ENCODE measurements at places on chromosomes 3 and 15. TPM values are rescaled to one million over a fixed set of nuclear protein-coding genes. Genes with fewer than 3 reads are reported as not detected.
A peak's percentile ranks its signal among the peaks of the same experiment; 100 is the strongest.

- no peak for DNase-seq
Measured at GRCh38 chr3:73364517-73364916, 260.2 kb downstream of the PDZRN3 start.

DNA sequence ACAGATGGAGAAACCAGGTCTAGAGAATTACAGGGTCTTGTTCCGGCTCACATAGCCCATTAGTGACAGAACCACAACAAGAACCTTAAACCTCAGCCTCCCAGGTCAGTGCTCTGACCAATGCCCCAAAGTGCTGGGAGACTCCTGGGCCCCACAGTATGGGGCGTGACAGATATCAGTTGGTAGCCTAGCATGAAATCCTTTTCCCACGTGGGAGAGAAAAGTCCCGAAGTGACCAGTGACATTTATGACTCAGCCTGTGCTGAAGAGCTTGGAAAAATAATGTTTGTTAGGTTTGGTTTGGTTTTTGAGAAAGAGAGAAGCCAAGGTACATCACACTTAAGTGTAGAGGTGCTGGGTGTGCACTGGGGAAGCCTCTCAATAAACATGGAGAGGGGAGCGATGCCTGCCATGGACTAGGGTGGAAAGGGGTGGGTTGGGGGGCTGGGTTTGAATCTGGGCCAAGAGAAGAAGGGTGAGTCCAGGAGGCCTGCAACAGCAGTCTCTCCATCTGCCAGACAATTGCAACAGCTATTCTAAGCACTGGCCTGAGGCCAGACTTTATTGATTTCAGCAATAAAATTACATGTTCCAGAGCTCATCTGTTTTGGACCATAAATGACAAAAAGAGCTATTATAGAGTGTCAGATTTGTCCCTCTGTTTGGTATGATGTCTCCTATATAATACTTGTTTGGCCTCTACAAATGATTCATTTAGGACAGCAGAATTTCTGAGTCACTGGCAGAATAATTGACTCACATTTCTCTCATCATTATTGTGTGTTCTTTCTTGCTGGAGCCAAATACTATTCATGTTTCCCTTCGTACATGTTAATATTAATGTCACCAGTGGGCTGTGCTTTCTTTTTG lies 43.4 kb downstream of the C2CD4A start:
- no peak for DNase-seq

RLBP1 gene
- not detected for polyA plus RNA-seq

- no peak for DNase-seq
Measured at GRCh38 chr15:89371228-89372044, 36.8 kb upstream of the POLG start.

GRCh38 chr15:60795889-60796288 lies 316.9 kb upstream of the ICE2 start:
- no peak for DNase-seq

POLQ gene
- polyA plus RNA-seq, result 4.4 TPM

GRCh38 chr15:51702710-51703109 lies 21.4 kb downstream of the SCG3 start:
- DNase-seq, result no peak

SOX2 gene
- not detected for polyA plus RNA-seq

GCNT3 gene
- 0.26 TPM for polyA plus RNA-seq

C15orf62 gene
- 0.15 TPM for polyA plus RNA-seq

ALDH1A3 gene
- 218 TPM for polyA plus RNA-seq

LEKR1 gene
- 0.14 TPM for polyA plus RNA-seq

DNA sequence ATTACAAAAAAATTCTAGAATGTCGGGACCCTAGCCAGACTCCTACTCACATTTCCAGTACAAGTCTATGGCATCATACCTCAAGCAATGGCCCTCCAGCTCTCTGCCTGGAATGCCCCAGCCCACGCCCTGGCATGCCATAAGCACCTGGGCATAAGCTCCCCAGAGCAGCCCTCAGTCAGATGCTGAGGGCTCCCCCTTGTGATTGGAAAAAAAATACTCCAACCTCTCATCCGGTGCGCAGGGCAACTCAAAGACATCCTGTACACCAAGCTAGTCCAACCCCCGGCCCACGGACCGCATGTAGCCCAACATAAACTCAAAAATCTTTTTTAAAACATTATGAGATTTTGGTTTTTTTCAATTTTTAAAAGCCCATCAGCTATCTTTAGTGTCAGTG lies 115.4 kb downstream of the NEK10 start:
- DNase-seq, result peak; percentile 17

GRCh38 chr15:45106002-45106790 lies 7.8 kb downstream of the DUOX2 start:
- no peak for DNase-seq

GRCh38 chr3:190619761-190620160 lies 105.9 kb downstream of the IL1RAP start:
- no peak for DNase-seq

- DNase-seq, result no peak
Measured at GRCh38 chr3:152226176-152226575, 42.6 kb upstream of the MBNL1 start.

DNA sequence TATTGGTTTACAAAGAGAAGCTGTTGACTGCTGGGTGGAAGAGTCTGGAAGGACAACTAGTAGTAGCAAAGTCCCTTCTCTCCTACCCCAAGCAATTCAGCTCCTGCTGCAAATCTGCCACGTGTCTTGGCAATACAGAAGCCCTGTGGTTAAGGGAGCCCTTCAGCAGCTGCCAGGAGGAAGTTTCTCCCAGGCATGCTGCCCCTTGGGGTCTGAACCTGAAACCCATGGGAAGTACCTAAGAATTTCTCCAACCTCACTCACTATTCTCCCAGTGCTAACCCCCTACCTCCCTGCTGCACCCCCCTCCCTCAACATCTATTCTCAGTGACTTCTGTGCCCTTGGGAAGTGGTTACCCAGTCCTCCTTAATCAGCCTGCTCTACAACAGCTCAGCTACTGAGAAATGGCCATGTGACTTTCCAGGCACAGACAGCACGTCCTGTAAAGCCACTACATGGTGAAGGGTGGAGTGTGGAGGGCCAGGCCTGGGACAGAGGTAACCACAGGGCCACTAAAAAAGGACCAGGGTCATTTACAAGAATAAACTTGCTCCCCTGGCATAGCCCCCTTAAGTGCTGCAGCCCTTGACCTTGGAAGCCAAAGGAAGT lies 316.6 kb downstream of the NTRK3 start:
- DNase-seq, result no peak

GRCh38 chr3:123370819-123371218 lies 78.1 kb downstream of the ADCY5 start:
- no peak for DNase-seq

- no peak for DNase-seq
Measured at GRCh38 chr3:160296591-160296990, 71.4 kb downstream of the C3orf80 start.

- DNase-seq, result no peak
Measured at GRCh38 chr3:26591926-26592325, 30.6 kb upstream of the LRRC3B start.

DNA sequence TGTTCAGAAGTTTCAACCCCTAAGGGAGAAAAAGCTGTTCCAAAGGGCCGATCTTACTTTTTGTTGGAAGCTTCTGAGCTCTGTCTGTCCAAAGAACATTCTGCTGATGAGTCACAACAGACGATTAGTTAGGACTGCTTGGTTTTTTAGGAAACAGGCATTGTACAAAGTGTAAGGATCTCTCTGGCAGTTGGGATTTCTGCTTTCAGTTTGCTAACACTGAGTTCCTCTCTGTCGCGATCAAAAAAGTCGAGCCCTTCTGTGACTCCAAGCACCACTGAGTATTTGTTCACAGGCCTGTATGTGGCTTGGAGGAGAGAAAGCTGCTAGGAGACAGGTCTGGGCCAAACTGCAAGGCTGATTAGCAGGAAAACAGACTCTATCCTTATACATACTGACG lies 91.8 kb upstream of the PFN2 start:
- no peak for DNase-seq

CFAP44 gene
- 1.8 TPM for polyA plus RNA-seq

ADCY5 gene
- not detected for polyA plus RNA-seq

FAM3D gene
- not detected for polyA plus RNA-seq

- no peak for DNase-seq
Measured at GRCh38 chr3:7536510-7536909, 675.6 kb downstream of the GRM7 start.

DNA sequence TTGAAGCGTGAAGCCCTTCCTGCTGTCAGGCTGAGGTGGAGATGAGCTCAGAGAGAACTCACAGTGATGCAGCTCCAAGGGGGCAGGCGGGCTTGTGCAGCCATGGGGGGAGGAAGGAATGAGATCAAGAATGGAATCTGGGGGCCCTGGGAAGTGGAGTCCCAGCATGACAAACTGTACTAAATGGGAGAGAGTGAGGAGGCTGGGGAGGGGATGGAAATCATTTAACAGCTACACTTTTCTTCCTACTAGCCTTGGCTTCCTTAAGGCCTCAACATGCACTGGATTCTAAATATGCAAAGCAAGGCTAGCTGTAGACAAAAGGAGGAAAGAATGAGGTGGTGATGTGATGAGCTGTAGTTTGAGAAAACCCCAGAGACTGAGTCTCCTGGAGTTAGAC lies 133.9 kb downstream of the EEFSEC start:
- no peak for DNase-seq

DNA sequence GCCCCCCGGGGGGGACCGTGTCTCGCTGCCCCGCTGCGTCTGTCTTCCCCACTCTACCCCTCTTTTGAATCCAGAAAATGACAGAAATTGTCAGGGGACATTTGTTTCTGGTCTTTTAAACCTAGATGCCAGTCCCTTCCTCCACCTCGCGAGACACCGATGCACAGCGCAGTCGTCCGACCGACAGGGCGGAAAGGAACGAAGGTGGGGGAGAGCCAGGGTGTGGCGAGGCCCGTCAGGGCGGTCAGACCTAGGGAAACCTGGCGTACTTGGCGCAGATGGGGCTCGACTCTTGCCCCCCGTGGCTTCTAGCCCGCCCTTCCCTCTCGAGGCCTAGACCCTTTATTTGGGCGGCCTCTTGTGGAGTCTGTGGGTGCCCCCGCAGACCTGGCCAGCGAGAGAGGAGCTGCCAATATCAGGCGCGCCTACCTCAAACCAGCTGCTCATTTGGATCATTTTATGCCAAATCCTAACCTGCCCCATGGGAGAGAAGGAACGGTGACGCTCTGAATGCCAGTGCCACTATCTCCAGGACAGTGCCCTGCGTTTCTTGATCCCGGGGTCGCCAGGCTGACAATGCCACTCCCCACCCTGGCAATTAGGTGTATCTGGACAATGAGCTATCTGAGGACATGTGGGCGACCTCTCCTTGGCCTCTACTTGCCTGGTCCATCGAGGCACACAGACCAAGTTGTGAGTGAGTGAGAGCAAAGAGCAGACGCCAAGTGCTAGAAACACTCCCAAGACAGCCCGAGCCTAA lies 500 bp upstream of the RAB6B start:
- DNase-seq, result no peak

- no peak for DNase-seq
Measured at GRCh38 chr3:72142028-72142427, 357.1 kb upstream of the PROK2 start.

ST3GAL6 gene
- 4.0 TPM for polyA plus RNA-seq

DNA sequence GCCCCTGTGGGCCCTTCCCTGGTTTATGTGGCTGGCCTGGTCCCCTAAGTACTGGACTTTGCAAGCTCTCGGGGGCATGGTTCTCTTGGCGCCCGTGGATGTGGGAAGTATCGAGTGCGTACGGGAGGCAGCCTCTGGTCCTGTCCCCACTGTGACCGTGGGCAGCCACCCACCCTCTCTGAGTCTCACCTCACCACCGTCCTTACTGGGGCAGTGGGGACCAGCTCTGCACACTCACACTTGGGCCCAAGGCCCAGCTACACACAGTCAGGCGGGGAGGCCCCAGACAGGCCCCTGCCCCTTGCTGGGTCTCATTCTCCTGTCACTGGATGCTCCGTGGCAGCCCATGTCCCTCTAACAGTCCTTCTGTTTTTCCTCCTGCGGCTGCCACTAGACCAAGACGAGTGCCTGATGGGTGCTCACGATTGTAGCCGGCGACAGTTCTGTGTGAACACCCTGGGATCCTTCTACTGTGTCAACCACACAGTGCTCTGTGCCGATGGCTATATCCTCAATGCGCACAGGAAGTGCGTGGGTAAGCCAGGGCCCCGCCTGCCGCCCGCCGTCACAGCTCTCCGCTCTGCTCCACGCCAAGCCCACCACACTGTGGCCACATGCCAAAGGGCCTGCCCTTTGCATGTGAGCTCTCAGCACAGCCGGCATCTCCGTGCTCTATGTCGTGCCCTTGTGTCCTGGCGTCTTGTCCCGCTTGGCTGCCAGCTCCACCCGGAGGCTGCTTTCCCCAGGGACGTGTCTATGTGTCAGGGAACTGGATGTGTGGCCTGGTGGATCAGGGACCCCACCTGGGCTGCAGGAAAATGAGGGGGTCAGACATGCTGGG lies 72.7 kb downstream of the FBLN2 start:
- DNase-seq, result no peak

GRCh38 chr15:72992841-72993252 lies 59.4 kb upstream of the NEO1 start:
- DNase-seq, result no peak

- no peak for DNase-seq
Measured at GRCh38 chr3:4139462-4140140, 163.6 kb upstream of the SETMAR start.

- DNase-seq, result no peak
Measured at GRCh38 chr15:76235186-76235826, 76.0 kb downstream of the ETFA start.

RBP2 gene
- not detected for polyA plus RNA-seq

GRCh38 chr3:58049143-58049785 lies 41.0 kb downstream of the FLNB start:
- peak; percentile 93 for DNase-seq

DNA sequence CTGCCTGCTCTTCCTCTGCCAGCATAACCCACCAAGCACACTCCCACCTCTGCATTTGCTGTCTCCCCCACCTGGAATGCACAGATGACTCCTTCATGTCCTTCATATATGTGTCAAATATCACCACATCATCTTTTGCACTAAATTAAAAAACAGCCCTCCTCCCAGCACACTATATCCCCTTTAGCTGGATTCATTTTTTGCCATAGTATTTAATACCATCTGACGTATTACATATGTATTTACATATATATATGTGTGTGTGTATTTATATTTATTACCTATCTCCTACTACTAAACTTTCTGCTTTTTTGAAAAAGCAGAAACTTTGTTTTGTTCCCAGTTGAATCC lies 29.4 kb upstream of the UBL7 start:
- DNase-seq, result no peak

GOLGA6L4 gene
- 0.44 TPM for polyA plus RNA-seq

GRCh38 chr3:184711493-184712247 lies at the start of gene MAGEF1:
MAGEF1 (minus strand) TSS chr3:184712064; CDS start chr3:184711821, 243 bp downstream.
- no peak for DNase-seq

- no peak for DNase-seq
Measured at GRCh38 chr3:32453346-32453745, 49.3 kb downstream of the CMTM6 start.

- no peak for DNase-seq
Measured at GRCh38 chr15:70160267-70160666, 62.5 kb upstream of the TLE3 start.

COL6A5 gene
- not detected for polyA plus RNA-seq

- no peak for DNase-seq
Measured at GRCh38 chr15:41233367-41233771, 2.3 kb downstream of the CHP1 start.

Measured in keratinocyte (primary cell).